ENCODE measurements at places on chromosomes 7 and 10.
A peak's percentile ranks its signal among the peaks of the same experiment; 100 is the strongest.

- no peak for DNase-seq
These were observed 153.7 kb downstream of the FAM107B start for GRCh38 chr10:14621037-14621436.

DNA sequence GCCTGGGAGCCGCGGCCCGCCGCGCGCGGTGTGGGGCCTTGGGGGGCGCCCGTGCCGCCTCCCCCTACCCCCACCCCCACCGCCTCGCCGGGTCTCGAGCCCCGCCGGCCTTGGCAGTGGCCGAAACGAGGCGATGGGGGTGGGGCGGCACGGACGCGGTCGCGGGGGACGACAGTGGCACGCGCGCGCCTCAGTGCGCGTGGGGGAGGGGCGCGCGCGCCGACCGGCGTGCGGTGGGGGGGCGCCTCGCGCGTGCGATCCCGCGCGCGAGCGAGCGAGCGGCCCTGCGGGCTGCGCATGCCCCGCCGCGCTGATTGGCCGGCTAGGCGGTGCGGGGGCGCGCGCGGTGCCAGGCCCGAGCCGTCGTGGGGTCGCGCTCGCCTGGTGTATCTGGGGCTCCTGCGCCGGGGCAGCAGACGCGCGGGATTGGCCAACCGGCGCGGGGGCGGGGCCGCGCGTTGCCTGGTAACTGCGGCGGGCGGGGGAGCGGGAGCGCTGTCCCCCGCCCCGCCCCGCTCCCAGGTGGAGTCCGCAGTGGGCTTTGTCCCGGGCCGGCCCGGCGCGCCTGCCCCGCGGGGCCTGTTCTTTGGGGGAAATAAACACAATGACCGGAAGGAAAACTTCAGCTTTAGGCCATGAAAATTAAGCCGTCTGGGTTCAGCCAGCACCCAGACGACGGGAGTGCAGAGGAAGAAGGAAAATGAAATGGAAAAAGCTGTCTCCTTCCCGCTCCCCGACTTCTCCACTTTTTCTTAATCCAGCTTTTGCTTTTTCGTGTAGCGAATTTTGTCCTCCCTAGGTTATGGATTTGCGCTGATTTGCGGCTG lies 873 bp downstream of the GTF2I start:
- peak; percentile 96 for DNase-seq

DNA sequence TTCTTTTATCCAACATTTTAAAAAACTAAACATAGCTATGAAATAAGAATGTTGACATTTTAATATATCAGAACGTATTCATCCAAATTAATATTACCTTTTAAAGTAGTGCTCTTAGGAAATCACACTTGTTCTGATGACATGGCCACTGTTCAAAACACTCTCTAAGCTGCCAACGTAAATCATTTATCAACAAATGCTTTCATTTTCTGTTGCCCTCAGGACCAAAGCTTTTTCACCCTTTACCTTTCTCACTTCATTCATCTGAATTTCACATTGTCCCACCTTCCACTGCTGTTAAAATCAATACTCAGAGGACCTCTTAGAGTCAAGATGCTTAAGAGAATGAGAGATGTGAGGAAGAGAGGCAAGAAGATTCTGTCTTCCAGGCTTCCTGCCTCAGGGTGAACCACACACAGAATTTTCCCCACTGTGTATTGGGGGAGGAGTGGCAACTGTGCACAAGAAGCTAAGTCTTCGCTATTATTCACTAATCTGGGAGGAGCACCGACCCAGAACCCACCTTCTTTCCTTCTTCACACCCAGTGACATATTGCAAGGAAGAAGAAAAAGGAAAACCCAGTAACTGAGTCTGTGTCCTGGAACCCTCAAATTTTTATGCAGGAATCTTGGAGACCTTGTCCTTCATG lies 21.0 kb downstream of the HIBADH start:
- no peak for DNase-seq

- no peak for DNase-seq
These were observed 385.5 kb upstream of the PFKP start for GRCh38 chr10:2681891-2682290.

GRCh38 chr7:159098811-159099655 lies 45.6 kb downstream of the VIPR2 start:
- no peak for DNase-seq

GRCh38 chr10:116056445-116057293 lies 216.3 kb downstream of the GFRA1 start:
- DNase-seq, result no peak

GRCh38 chr7:141884539-141885225 lies 31.5 kb upstream of the OR9A4 start:
- no peak for DNase-seq

DNA sequence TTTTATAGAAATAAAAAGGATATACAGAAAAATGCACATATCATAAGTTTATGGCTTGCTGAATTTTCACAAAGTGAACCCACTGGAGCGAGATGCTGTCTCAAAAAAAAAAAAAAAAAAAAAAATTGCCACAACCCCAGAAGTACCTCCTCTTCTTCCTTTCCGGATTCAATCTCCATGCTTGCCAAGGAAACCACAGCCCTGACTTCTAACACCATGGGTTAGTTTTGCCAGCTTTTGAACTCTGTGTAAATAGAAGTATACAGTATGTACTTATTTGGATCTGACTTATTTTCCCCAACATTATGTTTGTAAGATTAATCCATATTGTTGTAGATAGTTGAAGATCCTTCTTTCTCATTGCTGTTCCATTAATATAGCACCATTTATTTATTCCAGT lies 40.0 kb downstream of the FANK1 start:
- no peak for DNase-seq

GRCh38 chr7:100157334-100158228 lies 942 bp downstream of the TRAPPC14 start:
- DNase-seq, result no peak

DNA sequence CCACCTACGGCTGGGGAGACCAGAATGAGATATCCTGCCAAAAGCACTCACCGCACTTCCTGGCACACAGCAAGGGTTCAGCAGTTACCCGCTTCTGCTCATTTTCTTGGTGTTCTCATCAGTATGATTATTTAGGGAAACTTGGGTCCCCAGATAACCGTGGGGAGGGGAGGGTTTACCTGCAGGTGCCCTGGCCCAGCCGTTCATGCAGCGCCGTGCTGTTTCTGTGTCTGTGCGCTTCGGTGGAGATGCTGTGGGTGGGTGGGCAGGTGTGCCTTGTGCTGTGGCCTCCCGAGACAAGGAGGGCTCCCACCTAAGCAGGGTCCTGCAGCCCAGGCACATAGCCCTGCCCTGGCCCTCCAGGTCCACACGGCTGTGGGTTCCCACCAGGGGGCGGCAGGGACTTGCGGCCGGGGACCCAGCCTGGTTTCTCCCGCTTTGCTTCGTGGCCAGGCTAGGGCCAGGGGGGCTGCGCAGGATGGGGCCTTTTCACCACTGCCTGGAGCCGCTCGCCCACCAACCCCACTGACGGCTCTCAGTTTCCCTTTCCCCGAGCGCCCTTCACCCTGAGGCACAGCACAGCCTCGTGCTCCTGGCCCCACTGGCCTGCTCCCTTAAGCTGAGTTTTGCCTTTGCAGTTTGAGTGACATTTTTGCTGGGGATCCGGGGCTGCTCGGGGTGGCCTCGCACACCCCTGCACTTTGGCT lies 78.5 kb downstream of the LHPP start:
- DNase-seq, result peak; percentile 9

DNA sequence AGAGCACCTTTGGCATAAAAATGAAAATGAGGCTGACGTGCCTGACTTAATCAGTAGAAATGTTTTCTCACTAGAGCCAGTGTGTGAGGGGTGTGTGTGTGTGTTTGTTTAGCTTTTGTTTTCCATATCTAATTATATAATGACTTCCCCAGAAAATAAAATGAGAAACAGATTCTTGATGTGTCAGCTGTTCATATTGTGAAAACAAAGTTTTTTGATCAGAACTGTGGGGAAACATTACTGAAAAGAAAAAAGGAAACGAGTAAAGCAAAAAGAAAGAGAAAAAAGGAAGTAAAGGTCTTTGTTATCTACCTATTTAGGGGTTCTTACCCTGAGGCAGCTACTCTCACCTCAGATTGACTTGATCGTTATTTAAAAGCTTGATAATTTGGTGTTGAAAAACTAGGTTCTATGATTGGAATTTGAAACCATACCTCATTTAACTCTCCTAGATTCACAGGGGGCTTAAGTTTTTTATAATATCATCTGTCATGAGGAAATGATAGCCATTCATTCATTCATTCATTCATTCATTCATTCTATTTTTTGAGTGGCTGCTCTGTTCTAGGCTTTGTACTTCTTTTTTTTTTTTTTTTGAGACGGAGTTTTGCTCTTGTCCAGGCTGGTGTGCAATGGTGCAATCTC lies 58.0 kb downstream of the CREM start:
- no peak for DNase-seq

- no peak for DNase-seq
These were observed 99.6 kb upstream of the TBX20 start for GRCh38 chr7:35353481-35353880.

GRCh38 chr10:128879441-128880140 lies 587.5 kb upstream of the MGMT start:
- no peak for DNase-seq

- DNase-seq, result no peak
These were observed 297.0 kb upstream of the PITRM1 start for GRCh38 chr10:3469639-3470020.

- DNase-seq, result no peak
These were observed 58.6 kb downstream of the PDGFA start for GRCh38 chr7:461117-461452.

DNA sequence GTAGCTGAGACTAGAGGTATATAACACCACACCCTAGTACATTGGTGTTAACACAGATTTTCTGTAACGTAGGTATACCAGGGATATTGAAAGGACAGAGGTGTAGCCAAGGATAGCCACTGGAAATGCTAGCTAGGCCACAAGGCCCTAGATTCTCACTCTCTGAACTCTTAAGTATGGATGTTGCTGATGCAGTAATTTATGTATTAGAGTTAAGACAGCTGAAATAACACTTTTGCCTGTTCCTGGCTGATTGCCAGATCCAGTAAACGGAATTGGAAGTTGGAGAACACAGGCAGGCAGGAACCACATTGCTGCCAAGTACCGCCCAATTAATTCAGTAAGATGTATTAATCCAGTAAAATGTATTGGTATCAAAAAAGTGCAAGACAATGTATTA lies 1.8 kb downstream of the CALU start:
- no peak for DNase-seq

DNA sequence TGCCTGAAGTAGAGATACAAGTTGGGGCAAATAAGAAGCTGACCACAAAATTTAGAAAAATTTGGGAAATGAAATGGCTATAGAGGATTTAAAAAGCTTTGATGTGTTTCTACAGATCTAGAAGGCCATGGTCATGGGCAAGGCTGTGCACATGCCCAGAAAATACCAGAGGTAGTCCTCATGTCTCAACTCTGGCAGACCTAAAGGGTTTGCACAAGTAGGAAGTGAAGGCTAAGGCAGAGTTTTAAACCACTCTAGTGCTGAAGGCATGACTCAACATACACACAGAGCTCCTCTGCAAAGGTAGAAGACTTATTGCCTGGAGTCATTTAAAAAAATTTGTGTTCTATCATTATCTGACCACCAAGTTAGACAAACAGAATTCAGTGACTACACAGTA lies 364.6 kb downstream of the CCSER2 start:
- no peak for DNase-seq

- DNase-seq, result no peak
These were observed 265.7 kb upstream of the BMPER start for GRCh38 chr7:33639552-33640197.

DNA sequence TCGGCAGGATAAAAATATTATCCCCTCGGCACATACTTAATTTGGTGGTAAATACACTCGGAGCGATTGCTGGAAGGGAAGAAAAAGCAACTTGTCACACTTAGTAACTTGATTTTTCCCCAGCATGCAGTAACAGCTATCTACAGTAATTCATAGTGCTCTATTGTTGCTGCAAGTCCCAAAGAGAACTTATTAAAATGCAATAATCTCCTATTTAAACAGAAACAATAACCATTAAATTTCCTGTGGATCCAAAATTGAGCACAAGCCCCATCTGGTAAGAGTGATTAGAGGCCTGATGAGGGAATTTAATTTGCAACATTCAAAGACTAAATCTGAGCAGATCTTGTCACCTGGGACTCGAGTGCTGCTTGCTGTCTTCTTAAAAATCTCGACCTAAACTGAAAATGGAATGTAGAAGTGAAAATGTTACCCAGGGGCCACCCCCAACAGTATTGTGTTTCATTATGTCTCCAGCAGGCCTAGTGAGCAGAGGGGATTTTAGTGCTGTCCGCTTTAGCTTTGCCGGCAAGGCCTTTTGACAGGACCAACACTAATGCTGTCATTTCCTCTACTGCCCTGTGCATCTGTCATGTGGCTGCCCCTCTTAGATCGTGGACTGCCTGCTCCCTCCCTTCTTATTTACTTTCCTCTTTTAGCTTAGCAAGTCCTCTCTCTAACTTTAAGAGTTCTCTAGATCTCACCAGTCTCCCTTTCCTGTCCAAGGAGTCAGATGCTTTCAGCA lies 639.7 kb downstream of the AUTS2 start:
- DNase-seq, result peak; percentile 3

- no peak for DNase-seq
These were observed 2.4 kb upstream of the PKD1L1 start for GRCh38 chr7:47950714-47951113.

Data from NCI-H1092 treated with DMSO at 0.1 percent for 48 hours (cell line).